ENCODE measurements at places on chromosomes 1 and 21. TPM values are rescaled to one million over a fixed set of nuclear protein-coding genes. Genes with fewer than 3 reads are reported as not detected.

The HHIPL2 gene
- 0.79 TPM for polyA plus RNA-seq

The NPHS2 gene
- not detected for polyA plus RNA-seq

DNA sequence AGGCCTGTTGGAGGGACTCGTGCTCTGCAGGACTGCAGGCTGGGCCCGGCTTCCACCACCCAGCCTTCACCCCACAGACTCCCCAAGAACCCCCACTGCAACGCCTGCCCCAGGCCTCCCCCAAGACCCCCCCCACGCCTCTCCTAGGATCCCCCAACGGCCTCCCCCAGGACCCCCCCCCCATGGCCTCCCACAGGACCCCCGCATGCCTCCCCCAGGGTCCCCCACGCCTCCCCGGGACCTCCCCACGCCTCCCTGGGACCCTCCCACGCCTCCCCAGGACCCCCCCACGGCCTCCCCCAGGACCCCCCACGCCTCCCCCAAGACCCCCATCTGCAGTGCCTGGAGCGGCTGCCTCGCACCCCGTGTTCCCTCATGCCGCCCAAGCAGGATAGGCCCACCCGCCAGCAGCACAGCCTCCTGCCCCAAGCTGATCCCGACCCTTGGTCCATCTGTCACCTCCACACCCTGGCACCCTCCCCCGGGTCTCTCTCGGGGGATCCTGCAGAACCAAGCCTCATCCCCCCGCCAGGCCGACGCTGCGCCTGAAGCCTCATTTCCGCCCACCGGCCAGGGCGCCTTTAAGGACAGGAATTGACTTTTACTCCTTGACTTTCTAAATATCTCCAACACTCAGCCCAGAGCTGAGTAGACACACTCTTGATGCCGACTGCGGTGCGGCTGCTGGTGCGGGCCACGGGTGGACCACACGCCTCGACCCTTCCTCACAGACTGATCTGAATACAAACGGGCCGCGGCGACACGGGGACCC, 14.1 kb upstream of the RNF223 start:
- H3K4me3 ChIP-seq: no peak overlapping the region
- no peaks in the 10 kb centered on the region for H3K27me3 ChIP-seq
- no peak overlapping the region for H3K27ac ChIP-seq
- H3K36me3 ChIP-seq: peaks cover 7% of the 10 kb centered on the region

The SCAMP3 gene
- polyA plus RNA-seq: 55.5 TPM

The IL12RB2 gene
- polyA plus RNA-seq: 1.1 TPM

DNA sequence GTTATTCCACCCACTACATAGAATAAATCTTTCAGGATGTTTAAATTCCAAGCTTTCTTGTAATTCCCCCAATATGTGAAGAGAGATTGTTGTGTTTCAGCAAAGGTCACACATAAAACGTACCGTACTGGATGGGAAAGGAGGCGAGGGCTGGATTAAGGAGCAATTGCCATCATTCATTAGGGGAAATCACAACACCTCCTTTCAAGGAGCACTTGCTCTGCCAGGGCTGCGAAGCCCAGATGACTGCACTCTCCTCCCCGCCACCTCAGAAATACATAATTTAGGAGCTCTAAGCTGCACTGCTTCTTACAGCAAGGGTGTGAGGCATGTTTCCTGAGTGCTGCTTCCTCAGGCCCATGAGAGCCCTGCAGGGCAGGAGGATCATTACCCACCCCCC, 29.6 kb downstream of the MATN1 start:
- no peaks in the 10 kb centered on the region for H3K36me3 ChIP-seq
- H3K4me1 ChIP-seq: no peaks in the 10 kb centered on the region
- no peak overlapping the region for H3K4me3 ChIP-seq
- DNase-seq: no peak
- H3K27ac ChIP-seq: no peak overlapping the region

Measured in large intestine (tissue), 12 donors.